ENCODE measurements at places on chromosomes 2 and 18. TPM values are rescaled to one million over a fixed set of nuclear protein-coding genes. Genes with fewer than 3 reads are reported as not detected.

REG1B gene
- polyA plus RNA-seq, result not detected

GRCh38 chr2:127451981-127452380, 33.8 kb downstream of the PROC start:
- H3K36me3 ChIP-seq, result no peaks in the 10 kb centered on the region
- H3K4me3 ChIP-seq, result no peak overlapping the region
- no peak overlapping the region for H3K27ac ChIP-seq
- H3K4me1 ChIP-seq, result peaks cover 13% of the 10 kb centered on the region

ACVR1 gene
- polyA plus RNA-seq, result 8.5 TPM

DNA sequence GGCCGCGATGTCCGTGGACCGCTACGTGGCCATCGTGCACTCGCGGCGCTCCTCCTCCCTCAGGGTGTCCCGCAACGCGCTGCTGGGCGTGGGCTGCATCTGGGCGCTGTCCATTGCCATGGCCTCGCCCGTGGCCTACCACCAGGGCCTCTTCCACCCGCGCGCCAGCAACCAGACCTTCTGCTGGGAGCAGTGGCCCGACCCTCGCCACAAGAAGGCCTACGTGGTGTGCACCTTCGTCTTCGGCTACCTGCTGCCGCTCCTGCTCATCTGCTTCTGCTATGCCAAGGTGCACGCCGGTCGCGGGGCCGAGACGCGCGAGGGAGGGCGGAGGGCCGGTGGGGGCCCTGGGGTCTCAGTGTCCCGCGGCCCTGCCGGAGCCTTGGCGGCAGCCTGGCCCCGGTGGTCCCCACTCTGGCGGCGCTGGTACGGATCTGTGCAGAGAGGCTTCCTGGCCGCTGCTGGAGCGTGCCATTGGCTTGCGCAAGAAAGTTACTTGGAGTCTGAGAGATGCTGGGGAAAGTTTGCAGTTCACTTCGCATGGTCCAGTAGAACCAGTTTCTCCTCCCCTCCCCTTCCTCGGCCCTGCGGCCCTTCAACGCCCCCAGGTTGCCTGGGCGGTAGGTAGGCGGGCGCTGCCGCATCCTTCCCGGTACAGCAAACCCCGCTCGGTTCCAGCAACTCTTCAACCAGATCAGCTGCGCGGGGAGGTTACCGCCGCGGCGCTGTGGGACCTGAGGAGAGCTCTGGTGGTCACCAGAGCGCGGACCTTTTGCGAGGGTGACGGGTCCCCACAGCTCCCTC, 1.5 kb downstream of the GALR1 start:
- H3K4me3 ChIP-seq, result peak overlapping the region; percentile 70
- no peaks in the 10 kb centered on the region for H3K36me3 ChIP-seq
- H3K27ac ChIP-seq, result no peak overlapping the region
- DNase-seq, result no peak
- peaks cover 11% of the 10 kb centered on the region for H3K4me1 ChIP-seq

MATN3 gene
- 3.0 TPM for polyA plus RNA-seq

DNA sequence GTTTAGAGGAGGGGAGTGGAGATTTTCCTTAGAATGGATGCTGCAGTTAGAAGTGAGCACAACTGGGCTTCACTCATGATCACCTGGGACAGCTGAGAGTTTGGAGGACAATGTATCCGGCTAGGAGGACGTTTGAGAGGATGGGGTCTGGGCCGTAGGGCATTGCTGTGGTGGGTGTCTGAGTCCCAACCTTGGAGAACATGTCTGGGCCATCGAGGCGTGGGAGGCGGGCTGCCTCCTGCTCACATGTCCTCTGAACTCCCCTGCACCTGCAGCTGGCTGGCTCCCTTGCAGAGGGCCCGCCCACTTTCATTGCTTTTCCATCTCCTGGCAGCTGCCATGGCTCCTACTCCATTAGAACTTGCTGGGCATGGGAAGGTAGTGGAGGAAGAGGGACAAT, 203.0 kb upstream of the PXDN start:
- H3K4me1 ChIP-seq, result no peaks in the 10 kb centered on the region
- H3K27ac ChIP-seq, result no peak overlapping the region
- H3K27me3 ChIP-seq, result no peaks in the 10 kb centered on the region
- no peaks in the 10 kb centered on the region for H3K36me3 ChIP-seq
- no peak overlapping the region for H3K4me3 ChIP-seq

DNA sequence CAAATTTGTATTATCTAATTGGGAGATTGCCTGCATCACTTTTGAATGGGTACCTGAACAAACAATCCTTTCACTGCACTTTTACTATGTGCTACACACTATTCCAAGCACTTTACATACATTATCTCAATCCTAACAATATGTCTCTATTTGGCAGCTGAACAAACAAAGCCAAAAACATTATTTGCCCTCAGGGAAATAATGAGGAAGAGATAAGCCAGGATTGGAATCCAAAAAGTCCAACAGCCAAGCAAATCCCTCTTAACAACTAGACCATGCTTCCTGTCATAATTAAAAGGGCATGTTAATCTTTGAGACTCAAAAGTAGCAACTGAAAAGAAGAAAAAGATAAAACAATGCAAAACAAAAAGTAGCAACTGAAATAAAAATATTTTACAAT, 32.1 kb downstream of the RPRD1A start:
- no peak for DNase-seq
- no peak overlapping the region for H3K27ac ChIP-seq
- H3K4me3 ChIP-seq, result no peak overlapping the region
- H3K27me3 ChIP-seq, result no peaks in the 10 kb centered on the region
- H3K36me3 ChIP-seq, result peaks cover 11% of the 10 kb centered on the region

HMSD gene
- polyA plus RNA-seq, result 0.91 TPM

DNA sequence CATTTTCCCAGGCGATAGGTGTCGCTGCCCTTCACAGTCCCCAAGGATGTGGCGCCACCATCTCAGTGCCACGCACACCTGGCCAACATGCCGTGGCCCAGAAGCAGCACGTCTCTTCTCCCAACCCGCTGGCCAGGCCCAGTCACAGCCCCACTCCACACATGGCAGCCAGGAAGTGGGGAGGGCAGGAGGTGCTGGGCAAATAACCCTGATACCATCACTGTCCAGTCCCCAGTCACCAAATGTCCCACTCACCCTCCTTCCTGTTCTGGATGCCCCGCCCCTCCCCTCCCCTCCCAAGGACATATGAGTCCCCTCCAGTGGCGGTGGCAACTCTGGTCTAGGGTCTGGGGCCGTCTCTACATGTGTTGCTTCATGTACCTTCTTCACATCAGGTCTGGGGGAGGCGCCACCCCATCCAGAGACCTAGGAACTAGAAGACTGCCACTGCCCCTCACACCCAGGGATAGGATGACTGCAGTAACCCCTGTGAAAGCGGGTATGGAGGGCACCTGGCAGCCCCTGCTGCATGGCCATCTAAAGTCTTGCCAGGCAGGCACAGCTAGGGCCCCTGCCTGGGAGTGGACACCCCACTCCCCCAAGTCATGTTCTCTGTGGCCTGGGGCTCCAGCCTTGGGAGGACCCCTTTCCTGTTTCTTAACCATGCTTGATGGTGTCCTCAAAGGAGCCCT, 7.3 kb upstream of the CAPN10 start:
- H3K27ac ChIP-seq, result no peak overlapping the region
- H3K4me1 ChIP-seq, result peaks cover 9% of the 10 kb centered on the region
- no peak for DNase-seq
- no peaks in the 10 kb centered on the region for H3K36me3 ChIP-seq
- H3K4me3 ChIP-seq, result no peak overlapping the region
- H3K27me3 ChIP-seq, result no peaks in the 10 kb centered on the region

GRCh38 chr2:218423584-218423983, 4.7 kb downstream of the VIL1 start:
- H3K27me3 ChIP-seq, result no peaks in the 10 kb centered on the region
- no peak overlapping the region for H3K27ac ChIP-seq
- no peaks in the 10 kb centered on the region for H3K36me3 ChIP-seq
- no peak overlapping the region for H3K4me3 ChIP-seq

SERPINB13 gene
- polyA plus RNA-seq, result not detected

DNA sequence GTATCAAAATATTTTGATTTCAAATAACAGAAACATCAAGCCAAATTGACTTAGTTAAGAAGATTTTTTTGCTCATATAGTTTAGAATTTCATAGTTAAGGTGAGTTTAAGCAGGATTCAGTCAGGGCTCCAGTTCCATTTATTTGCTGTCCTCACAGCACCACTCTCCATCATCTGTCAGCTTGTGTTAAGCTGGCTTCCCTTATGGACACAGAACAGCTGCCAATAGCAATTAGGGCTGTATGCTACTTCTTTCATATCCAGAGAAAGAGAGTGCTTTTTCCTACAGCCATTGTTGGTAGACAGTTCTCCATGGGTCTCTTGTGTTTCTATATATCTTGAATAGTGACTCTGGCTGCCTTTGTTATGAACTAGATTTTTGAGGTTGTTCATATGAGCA, 95.4 kb upstream of the CYP20A1 start:
- H3K27ac ChIP-seq, result no peak overlapping the region
- H3K36me3 ChIP-seq, result no peaks in the 10 kb centered on the region
- H3K27me3 ChIP-seq, result no peaks in the 10 kb centered on the region
- H3K4me3 ChIP-seq, result no peak overlapping the region

- no peaks in the 10 kb centered on the region for H3K4me1 ChIP-seq
- DNase-seq, result no peak
- no peak overlapping the region for H3K4me3 ChIP-seq
- no peaks in the 10 kb centered on the region for H3K27me3 ChIP-seq
- no peak overlapping the region for H3K27ac ChIP-seq
Measured at GRCh38 chr2:38788306-38788705, 10.3 kb downstream of the GEMIN6 start.

- no peak for DNase-seq
- H3K27ac ChIP-seq, result no peak overlapping the region
- H3K4me1 ChIP-seq, result no peaks in the 10 kb centered on the region
- peaks cover 8% of the 10 kb centered on the region for H3K36me3 ChIP-seq
- no peak overlapping the region for H3K4me3 ChIP-seq
Measured at GRCh38 chr2:62375113-62375420, 130.9 kb downstream of the TMEM17 start.

STPG4 gene
- polyA plus RNA-seq, result not detected

KIAA2012 gene
- not detected for polyA plus RNA-seq

RALB gene
- polyA plus RNA-seq, result 12.0 TPM
